ENCODE measurements at places on chromosomes 4 and X.
A peak's percentile ranks its signal among the peaks of the same experiment; 100 is the strongest.

DNA sequence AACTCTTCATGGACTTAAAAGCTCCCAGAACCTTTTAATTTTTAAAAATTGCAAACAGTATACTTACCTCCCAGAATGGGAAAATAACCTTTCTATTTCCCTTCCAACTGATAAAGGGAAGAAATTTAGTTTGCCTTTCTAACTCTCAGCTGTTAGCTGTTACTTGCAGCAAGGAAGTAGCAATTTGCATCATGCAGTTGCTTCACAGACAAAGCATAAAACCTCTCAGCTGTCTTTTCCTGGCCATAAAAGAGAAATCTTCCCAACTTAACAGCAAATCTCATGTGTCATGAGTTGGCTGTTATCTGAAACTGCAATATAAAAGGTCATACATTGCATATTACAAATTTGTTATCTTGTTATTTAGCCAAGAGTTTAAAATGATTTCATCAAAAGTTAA lies 18.4 kb downstream of the C4orf17 start:
- DNase-seq: no peak

DNA sequence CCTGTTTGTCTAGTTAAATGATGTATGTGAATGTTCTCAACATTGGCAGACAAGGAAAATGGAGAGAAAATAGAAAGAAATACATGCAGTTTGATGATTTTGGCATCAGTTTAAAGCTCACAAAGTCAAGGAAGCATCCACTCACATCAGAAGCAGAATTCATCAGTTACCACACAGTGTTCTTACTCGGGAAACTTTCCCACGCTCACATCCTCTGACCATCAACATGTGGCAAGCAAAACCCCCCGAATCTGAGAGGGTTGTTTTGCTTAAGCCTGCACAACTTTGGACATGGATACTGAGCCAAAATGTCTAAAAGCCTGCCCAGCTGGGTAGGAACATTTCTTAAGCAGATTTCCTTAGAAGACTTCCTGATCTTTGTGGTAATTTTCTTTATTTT lies 407.6 kb downstream of the ANKRD50 start:
- no peak for DNase-seq

DNA sequence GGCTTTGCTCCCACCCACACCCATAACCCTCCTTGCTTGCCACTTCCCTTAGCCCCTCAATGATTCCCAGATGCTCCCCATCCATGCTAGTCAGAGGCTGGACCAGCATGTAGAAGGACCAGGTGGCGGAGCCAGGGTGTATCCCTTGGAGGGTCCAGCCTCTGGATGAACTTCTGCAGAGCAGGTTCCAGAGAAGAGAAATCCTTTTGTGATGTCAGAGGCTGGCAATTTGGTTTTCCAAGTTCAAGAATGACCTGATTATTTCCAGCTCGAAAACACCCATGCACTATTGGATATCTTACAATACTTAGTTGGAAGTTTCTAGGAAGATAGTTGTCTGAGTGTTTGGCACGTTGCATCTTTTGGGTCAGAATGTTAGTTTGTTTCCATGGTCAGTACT lies 168.3 kb upstream of the RPS6KA3 start:
- no peak for DNase-seq

GRCh38 chr4:88225232-88226105 lies 58.9 kb downstream of the PPM1K start:
- no peak for DNase-seq

DNA sequence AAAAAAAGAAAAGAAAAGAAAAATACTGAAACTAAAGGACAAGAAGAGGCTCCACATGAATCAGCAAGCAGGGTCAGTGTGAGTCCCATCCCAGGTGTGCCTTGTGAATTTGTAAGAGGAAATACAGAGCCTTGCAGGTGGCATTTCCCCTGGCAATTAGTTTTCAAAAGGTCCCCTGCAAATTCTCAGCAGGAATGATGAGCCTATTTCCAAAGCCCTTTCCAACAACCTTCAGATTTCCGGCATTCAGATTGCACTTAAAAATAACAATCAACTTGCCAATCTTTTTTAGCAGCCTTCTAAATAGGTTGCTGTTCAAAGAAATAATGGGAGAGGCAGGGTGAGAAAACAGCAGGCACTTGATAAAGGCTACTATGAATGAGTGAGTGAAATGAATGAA lies 66.4 kb upstream of the OR13H1 start:
- peak; percentile 58 for DNase-seq

DNA sequence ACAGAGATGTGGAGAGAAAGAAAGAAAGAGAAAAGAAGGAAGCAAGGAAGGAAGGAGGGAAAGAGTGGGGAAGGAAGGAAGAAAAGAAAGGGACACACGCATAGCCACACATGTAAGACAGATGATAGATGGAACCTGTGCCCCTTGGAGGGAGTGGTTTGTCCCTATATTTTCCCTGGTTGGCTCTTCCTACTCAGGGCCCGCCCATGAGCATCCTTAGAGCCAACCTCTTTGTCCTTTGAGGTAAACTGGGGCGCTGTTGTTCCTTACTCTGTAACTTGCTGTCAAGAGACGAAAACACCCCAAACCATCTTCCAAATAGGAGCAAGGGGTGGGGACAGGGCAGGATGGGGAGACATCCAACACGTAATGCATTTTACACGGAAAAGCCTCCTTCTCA lies 220.9 kb downstream of the MAML3 start:
- no peak for DNase-seq

- no peak for DNase-seq
These were observed 94.3 kb upstream of the LDB2 start for GRCh38 chr4:16992566-16993225.

- DNase-seq: no peak
These were observed 86.8 kb upstream of the VEGFC start for GRCh38 chr4:176879380-176880116.

DNA sequence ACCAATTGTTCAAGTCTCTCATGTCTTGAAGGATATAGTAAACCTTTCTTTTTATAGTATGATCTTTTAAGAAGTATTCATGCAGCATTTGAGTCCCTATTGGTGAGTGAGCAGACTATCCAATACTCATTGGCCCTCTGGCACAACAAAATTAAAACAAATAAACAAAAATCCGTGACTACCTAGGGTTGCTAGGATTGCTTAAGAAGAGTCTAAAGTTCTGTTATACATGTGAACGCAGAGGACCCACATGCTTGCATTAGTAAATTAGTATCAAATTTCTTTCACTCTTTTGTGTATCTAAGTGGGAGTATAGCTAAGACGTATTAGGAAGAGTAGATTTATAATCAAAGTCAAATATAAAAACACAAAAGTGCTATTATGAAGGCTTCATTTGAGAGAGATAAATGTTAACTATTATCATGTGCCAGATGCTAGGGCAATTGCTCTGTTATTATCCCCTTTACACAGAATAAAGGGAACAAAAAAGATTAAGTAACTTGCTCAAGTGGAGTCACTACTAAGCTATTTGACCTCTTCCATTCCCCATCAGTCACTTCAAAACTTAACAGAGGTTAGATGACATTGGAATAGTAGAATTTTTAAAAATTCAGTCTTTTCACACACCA lies 29.2 kb upstream of the LARP1B start:
- no peak for DNase-seq

DNA sequence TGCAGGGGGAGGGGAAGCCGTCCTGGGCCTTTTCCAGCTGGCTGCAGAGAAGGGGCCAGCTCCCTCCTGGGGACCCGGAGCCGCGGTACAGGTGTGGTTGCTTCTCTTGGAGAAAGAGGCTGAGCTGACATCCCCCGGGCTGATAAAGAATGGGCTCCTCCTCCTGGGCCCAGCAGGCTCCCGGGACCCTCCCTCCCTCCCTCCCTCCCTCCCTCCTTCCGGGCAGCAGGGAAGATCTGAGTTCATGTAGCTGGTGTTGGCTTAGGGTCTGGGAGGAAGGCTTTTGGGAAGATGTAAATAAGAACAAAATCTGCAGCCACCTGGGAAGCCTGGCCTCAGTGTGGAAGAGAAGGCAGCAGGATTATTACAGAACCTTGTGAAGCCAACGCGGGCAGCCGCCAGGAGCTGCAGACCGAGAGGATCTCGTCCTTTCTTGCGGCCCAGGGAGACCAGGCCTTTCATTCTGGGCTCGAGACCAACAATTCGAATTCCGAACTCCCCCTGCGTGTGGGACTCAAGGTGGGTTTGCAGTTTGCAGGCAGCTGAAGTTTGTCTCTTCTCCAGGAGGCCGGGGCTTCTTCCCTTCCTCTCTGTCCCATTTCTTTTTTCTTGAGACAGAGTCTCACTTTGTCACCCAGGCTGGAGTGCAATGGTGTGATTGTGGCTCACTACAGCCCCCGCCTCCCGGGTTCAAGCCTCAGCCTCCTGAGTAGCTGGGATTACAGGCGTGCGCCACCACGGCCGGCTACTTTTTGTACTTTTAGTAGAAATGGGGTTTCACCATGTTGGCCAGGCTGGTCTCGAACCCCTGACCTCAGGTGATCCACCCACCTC lies at the start of gene PLCXD1:
TSS of gene PLCXD1 (plus strand) at position 216 of the 834 bp plus-strand sequence. CDS start 2,807 bp downstream, outside the sequence.
- DNase-seq: peak; percentile 75
